Activated CD8-positive, alpha-beta memory T cell treated with anti-CD3 and anti-CD28 coated beads for 1 hour (primary cell): ENCODE measurements at places on chromosomes 3 and 15.

GRCh38 chr3:146491303-146491702 lies 21.9 kb upstream of the PLSCR2 start:
- no peak for DNase-seq

- no peak for DNase-seq
These were observed 83.3 kb upstream of the C2CD4B start for GRCh38 chr15:62248277-62248984.

- DNase-seq, result no peak
These were observed 1.8 kb downstream of the CAMKV start for GRCh38 chr3:49867871-49868321.

DNA sequence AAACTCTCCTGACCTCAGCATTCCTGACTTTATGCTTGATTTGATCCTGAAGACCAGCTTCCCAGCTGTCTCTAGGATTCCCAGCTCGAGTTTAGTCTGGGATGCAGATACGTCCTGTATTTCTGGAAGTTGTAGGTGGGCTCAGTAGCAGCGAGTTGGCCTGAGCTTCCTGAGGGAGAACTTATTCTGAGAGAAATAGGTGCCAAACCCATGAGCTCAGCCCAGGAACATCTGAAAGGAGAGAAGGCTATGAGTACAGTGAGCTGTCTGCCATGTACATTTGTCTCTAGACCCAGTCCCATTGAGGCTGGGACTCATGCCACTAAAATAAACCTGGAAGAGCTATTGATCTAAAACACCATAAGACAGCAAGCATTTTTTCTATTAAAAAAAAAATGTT lies 36.6 kb upstream of the SLC9A9 start:
- DNase-seq, result no peak

DNA sequence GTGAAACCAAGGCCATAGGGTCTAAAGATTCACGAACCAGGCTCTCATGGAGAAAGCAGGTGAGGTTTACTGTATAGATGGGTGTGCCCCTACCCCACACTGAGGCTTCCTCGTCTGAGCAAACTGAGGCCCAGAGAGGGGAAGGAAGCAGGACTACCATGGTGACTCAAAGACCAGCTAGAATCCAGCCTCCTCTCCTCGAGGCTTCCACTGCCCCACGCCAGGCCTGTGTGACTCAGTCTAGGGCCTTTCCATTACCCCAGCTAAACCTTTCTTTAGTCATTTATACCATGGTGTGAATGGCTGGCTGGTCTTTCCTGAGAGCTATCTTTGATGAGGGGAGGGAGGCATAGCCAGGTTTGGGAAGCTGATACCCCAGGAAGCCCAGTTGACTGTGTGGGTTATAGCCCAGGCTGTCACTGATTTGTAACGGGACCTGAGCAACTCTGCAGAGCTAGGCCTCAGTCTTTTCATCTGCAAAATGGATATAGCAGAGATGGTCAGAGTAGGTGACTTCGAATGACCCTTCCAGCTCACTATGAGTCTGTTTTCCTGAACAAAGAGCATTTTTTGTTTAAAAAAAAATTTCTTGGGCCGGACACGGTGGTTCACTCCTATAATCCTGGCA lies 3.0 kb upstream of the RHO start:
- DNase-seq, result no peak

GRCh38 chr3:111769992-111770352 lies 89.1 kb upstream of the PHLDB2 start:
- DNase-seq, result no peak

DNA sequence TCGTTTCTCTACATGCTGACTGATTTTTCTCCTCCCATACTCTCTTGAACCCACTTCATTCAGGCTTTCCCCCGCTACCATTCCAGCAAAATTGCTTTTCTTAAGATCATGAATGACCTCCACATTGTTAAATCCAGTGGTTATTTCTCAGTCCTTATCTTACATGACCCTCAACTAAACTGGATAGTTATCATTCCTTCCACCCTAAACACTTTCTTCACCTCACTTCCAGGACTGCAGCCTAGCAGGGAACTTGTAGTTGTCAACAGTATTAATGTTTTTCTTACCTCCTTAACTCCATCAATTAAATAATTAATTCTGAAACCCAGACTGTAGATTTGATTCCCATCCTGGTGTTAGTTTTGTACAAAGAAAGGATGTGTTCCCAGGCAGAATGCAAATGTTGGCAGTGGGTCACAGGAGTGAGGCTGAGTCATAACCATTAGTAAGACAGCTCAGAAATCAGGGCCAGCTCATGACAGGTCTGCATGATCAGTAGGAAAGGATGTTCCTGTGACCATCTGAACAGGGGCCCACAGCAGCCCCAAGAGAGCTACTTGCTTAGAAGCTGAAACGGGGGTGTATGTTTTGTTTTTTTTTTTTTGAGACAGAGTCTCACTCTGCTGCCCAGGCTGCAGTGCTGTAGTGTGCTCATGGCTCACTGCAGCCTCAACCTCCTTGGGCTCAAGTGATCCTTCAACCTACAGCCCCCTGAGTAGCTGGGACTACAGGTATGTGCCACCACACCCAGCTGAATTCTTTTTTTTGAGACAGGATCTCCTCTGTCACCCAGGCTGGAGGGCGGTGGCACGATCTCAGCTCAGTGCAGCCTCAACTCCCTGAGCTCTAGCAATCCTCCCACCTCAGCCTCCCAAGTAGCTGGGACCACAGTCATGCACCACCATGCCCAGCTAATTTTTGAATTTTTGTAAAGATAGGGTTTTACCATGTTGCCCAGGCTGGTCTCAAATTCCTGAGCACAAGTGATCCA lies 9.1 kb downstream of the BCL2L10 start:
- DNase-seq, result no peak

DNA sequence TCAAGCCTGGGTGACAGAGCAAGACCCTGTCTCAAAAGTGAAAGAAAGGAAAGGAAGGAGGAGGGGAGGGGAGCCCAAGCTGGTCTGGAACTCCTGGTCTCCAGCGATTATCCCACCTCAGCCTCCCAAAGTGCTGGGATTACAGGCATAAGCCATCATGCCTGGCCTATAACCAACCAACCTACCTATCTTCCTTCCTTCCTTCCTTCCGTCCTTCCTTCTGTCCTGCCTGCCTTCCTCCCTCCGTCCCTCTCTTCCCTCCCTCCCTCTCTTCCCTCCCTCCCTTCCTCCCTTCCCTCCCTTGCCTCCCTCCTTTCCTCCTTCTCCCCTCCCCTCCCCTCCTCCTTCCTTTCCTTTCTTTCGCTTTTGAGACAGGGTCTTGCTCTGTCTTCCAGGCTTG lies 56.7 kb upstream of the HACD2 start:
- DNase-seq, result no peak

GRCh38 chr15:30921781-30922479 lies 18.2 kb downstream of the FAN1 start:
- DNase-seq, result no peak

- peak; percentile 46 for DNase-seq
These were observed 2.2 kb downstream of the MAPK6 start for GRCh38 chr15:52021128-52021671.

DNA sequence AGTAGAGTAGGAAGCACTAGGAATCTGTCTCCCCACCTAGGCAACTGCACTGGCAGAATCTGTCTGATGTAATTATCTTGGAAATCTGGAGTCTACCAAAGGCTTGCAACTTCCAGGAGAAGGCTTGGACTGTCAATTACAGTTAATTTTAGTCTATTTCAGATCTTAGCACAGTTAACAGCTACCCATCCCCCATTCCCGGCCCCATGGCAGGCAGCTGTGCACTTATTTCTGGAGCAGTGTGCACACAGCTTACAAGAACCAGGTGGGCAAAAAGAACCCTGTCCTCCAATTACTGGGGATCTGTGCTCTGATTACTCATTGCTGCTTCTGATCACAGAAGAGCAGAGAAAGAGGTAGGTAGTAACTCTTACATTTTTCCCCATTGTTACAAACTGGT lies 12.3 kb upstream of the CDAN1 start:
- no peak for DNase-seq

GRCh38 chr3:184771301-184772127 lies 40.5 kb upstream of the VPS8 start:
- no peak for DNase-seq
